ENCODE measurements at places on chromosomes 16 and 17.

GRCh38 chr16:8320131-8320530 lies 270.2 kb downstream of the TMEM114 start:
- no peak for DNase-seq

- no peak for DNase-seq
These were observed 10.9 kb upstream of the FOXJ1 start for GRCh38 chr17:76151896-76152454.

DNA sequence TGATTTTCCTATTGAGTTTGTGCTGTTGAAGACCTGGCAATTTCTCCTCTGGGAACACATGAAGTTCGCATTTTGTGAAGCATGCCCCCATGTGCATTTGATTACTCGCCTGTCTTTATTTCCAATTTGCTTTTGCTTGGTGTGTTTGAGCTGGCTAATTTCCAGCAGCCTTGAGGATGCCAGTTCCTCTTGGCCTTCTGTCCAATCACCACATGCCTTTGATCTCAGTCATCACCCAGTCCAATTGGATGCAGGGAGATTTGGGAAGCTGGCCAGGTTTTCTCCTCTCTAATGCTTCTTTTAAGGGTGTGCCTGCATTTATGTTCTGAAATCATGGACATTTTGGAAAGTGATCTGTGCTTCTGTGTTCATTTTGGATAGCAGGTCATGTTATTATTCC lies 3.8 kb upstream of the TMEM100 start:
- DNase-seq = no peak

DNA sequence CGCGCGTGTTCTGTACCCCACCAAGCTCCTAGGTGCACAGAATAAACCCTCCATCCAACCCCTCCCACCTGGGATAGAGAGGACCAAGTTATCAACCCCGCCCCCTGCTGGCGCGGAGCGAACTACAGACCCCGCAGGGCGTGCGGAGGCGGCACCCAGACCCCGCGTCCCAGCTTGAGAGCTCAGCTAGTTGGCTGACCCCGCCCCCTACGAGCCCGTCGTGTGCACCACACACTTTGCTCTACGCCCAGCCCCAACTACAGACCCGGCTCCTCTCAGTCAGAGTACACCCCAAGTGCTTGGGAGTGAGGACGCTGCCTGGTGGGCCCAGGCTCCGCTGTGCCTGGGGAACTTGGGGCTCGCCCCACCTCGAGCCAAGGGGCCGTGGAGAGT lies 1.5 kb downstream of the GRIN2A start:
- DNase-seq = no peak

GRCh38 chr16:71781741-71782140 lies 26.9 kb downstream of the AP1G1 start:
- no peak for DNase-seq

- peak; percentile 10 for DNase-seq
These were observed 2.9 kb upstream of the ZSCAN10 start for GRCh38 chr16:3101841-3102470.

- no peak for DNase-seq
These were observed 50.3 kb downstream of the GNAO1 start for GRCh38 chr16:56241596-56241995.

DNA sequence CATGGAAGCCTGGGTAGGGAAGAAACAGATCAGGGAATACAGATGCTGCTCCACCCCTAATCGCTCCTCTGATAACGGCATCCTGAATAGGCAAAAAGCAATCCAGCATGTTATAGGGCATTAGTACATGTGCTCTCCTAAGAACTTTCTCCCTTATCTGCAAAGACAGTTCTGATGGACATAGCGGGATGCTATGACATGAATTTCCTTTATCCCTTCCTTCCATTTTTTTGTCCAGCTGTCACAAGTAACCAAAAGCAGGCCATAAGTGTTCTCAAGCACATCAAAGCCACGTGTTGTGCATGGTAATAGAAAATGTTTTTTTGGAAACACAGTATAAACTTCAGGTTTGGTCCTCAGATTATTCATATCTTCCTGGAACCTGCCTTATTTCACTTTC lies 141.4 kb upstream of the MON1B start:
- DNase-seq = no peak

GRCh38 chr16:86243123-86243473 lies 267.2 kb upstream of the FOXF1 start:
- no peak for DNase-seq

DNA sequence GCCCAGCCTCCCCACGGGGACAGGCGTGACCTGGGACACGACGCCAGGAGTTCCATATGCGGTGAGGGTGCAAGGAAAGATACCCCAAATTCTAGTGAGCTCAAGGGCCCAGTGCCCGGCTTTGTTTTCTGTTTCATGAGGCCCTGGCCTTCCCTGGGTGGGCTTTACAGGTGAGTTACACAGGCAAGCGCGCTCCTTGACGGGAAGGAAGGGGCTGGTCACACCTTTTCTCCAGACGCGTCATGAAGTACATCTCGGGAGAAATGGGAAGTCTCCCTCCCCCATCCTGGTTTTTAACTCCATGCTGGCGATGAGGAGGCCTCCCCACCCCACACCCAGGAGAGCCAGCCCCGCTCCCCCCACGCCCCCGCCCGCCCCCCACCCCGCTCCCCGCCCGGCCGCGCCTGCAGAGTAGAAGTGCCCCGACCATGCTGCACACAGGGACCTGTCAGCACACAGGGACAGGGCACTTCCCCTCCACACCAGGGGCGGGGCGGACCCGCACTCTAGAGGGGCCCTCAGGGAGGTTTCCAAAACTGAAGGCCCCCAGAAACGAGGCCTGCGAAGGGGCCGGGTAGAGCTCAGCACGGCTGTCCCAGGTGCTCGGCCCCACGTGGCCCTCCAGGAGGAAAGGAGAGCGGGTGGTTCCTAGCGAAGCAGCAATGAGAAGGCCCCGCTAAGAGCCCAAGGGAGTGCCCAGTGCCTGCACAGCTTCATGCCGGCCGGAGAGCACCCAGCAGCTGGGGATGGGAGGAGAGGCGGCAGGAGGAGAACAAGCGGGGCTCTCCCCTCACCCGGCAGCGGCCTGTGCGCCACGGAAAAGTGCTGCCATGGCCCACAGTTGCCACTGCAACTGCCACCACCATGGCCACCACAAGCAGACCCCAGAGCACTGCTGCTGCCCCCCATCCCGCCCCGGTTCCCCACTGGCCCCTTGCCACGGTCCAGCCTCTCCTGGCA lies 7.7 kb downstream of the CYB561 start:
- DNase-seq = no peak

- no peak for DNase-seq
These were observed at the start of gene PABPN1L for GRCh38 chr16:88866151-88866920. TSS of gene PABPN1L (minus strand) at chr16:88866660. CDS start at chr16:88866606, 54 bp downstream.

GRCh38 chr16:2043667-2044451 lies 3.8 kb downstream of the NTHL1 start:
- no peak for DNase-seq

GRCh38 chr16:85331688-85332087 lies 219.4 kb upstream of the CIBAR2 start:
- DNase-seq = no peak

DNA sequence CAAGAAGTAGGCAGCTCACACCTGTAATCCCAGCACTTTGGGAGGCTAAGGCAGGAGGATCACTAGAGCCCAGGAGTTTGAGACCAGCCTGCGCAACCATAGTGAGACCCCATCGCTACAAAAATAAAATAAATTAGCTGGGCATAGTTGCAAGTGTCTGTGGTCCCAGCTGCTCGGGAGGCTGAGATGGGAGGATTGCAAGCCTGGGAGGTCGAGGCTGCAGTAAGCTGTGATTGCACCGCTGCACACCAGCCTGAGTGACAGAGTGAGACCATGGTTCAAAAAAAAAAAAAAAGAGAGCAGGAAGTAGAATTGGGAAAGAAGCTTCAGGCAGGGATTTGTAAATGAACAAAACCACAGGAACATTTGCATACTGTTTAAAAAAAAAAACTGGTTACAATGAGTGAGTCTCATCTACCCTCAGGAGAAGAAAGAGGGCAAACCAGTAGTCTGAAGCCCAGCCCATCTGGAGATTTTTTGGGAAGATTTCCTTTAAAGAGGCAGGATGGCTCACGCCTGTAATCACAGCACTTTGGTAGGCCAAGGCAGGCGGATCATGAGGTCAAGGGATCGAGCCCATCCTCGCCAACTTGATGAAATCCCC lies 7.9 kb downstream of the MPV17L start:
- no peak for DNase-seq

- no peak for DNase-seq
These were observed 281.9 kb downstream of the FTO start for GRCh38 chr16:53985861-53986260.

GRCh38 chr17:38875477-38876075 lies 5.7 kb downstream of the LASP1 start:
- no peak for DNase-seq

GRCh38 chr16:86044241-86044671 lies 145.3 kb downstream of the IRF8 start:
- peak; percentile 27 for DNase-seq

- no peak for DNase-seq
These were observed 221.1 kb upstream of the HSBP1 start for GRCh38 chr16:83586461-83587200.

GRCh38 chr16:86387468-86388440 lies 122.6 kb upstream of the FOXF1 start:
- DNase-seq = no peak

- no peak for DNase-seq
These were observed 36.0 kb upstream of the ADAMTS18 start for GRCh38 chr16:77470851-77471250.

DNA sequence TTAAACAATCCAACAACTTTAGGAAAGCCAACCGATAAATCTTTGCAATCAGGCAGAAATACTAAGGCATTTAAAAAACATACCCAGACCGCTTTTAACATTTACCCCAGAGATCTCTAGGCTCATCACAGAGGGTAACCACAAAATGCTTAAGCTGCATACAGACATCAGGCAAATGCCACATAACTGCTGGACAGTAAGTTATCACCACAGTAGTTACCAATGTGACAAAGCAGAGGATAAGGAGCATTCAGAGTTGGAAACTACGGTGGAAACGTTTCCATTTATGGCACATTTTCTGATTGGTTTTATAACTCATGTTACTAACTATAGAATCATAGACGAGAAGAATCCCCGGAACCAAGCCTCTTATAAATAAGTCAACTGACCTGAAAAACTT lies 77.5 kb downstream of the KANSL1 start:
- DNase-seq = no peak

- no peak for DNase-seq
These were observed 6.0 kb downstream of the RSPRY1 start for GRCh38 chr16:57192146-57192545.

GRCh38 chr16:73306901-73307413 lies 259.0 kb upstream of the ZFHX3 start:
- no peak for DNase-seq

DNA sequence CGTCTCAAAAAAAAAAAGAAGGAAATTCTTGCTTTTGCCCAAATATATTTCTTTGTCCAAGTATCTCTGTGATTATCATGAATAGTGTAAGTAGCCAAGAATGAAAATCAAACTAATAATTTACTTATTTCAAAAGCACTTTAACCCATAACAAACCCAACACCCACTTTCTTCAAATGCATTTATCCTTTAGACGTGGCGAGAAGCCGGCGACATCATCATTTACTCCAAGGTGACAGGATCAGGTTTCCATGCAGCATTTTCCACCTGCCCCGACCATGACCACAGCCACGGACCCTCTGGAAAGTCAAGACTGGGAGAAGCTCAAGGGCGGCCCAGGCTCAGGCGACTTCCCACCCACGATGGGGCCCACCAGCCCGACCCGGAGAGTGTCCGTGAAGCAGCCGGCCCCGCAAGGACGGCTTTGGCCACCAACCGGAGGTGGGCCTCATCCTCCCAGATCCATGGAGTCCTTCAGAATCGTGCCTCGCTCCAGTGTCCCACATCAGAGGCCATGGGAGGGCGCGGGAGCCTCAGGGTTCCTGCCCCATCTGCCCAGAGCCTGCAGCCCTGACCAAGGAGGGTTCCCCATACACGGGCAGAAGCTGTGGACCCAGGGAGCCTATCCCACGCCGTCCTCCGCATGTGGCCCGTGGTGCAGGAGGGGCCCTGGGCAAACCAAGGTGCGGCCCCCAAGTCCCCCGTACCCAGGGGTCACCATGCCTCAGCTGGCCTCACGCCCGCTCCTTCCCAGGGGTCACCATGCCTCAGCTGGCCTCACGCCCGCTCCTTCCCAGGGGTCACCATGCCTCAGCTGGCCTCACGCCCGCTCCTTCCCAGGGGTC lies 18.7 kb downstream of the UTS2R start:
- no peak for DNase-seq
